Neural cell (in vitro differentiated cells): ENCODE measurements at places on chromosomes 5 and 9. TPM values are rescaled to one million over a fixed set of nuclear protein-coding genes. Genes with fewer than 3 reads are reported as not detected.

FBP2 gene
- polyA plus RNA-seq: not detected in 2 replicates

RIC1 gene
- 9.9 and 10.8 TPM in 2 replicates for polyA plus RNA-seq

PCDHA11 gene
- polyA plus RNA-seq: 5.3 and 7.3 TPM in 2 replicates

PLPP7 gene
- polyA plus RNA-seq: 0.87 and 1.6 TPM in 2 replicates

ZNF189 gene
- polyA plus RNA-seq: 26.3 and 28.0 TPM in 2 replicates

NKD2 gene
- polyA plus RNA-seq: 7.2 and 14.2 TPM in 2 replicates

ZBTB5 gene
- 21.0 and 23.6 TPM in 2 replicates for polyA plus RNA-seq

TRIM36 gene
- 105 and 122 TPM in 2 replicates for polyA plus RNA-seq
